Right forelimb (tissue), 1 donor: ENCODE measurements at places on chromosomes 11 and 22.

- DNase-seq, result peak; percentile 68
Observed at GRCh38 chr11:90134478-90135003, at the start of gene NAALAD2. Gene NAALAD2, plus strand, starts transcription at chr11:90134663. Its CDS starts 96 bp downstream, at chr11:90134759.

- no peak for DNase-seq
Observed at GRCh38 chr11:122645847-122646246, 9.7 kb upstream of the UBASH3B start.

GRCh38 chr11:102260241-102260640 is 57.0 kb upstream of the BIRC3 start:
- no peak for DNase-seq

- no peak for DNase-seq
Observed at GRCh38 chr11:61690706-61691379, 10.7 kb downstream of the DAGLA start.

DNA sequence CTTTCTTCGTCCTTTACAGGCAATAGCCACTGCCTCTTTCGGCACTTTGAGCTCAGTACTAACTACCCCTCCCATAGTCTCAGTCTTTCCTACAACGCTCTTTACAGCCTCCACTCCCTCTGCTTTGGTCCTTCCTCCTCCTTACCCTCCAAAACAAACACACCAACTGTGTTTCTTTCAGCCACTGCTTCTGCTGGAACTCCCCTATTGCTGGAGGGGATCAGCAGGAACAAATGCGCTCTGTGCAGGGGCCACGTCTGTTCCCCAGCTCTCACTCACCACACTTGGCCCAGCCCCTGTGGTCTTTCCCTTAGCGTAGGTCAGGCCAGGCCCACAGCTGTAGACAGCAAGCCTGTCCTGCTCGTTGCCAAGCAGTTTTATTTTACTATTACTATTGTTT is 42.3 kb downstream of the PC start:
- peak; percentile 42 for DNase-seq

- no peak for DNase-seq
Observed at GRCh38 chr11:77814848-77815247, 5.7 kb downstream of the RSF1 start.
